Hindlimb muscle (tissue), 1 donor: ENCODE measurements at places on chromosomes 7 and 10.

- no peak for DNase-seq
Measured at GRCh38 chr7:26587536-26587935, 276.9 kb downstream of the SKAP2 start.

DNA sequence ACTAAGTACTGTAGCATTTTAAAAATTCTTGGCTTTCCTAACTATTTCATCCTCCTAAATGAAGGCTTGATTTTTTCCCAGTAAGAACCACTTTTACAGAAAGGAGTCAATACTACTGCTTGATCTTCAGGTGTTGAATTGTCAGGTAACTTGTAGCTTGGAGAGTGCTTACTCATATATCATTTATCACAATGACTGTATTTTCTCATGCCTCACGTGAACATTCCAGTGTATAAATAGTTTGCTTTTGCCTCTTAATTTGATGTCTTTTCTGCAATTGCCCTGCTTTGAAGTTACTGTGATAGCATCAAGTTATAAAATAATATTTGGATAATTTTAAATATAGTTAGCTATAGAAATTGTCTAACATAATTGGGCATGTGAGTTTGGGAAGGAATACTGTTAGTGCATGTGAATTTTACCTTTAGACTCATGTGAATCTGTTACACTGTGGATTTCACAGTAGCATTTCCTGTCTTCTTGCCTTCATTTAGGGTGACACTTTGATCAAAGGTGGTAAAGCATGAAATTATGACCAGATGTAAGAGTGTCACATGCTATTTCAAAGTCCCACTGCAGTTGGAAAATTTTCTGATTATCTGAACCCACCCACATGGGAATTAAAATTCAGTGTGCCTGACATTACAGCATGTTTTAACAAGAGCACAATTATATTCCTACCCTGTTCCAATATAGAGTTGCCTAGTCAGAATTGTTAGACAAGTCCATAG is 962.8 kb downstream of the DNAJB9 start:
- DNase-seq, result no peak

DNA sequence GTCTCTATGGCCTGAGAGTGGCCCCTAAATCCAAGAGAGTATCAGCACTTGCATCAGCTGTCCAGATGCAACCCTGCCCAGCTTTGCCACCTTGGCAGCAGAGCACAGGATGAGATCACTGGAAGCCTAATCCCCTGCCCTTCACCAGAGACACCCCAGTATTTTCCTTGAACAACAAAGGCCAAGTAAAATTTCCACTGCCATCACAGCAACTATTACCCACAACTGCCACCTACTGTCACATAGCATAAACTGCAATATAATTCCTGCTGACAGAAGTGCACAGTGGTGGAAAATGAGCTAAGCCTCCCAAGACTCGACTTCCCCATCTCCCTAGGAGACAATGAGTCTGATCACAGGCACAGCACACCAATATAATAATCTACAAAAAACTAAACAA is 462.8 kb upstream of the ZWINT start:
- no peak for DNase-seq

GRCh38 chr10:76885816-76886215 is 751.8 kb downstream of the KCNMA1 start:
- no peak for DNase-seq

DNA sequence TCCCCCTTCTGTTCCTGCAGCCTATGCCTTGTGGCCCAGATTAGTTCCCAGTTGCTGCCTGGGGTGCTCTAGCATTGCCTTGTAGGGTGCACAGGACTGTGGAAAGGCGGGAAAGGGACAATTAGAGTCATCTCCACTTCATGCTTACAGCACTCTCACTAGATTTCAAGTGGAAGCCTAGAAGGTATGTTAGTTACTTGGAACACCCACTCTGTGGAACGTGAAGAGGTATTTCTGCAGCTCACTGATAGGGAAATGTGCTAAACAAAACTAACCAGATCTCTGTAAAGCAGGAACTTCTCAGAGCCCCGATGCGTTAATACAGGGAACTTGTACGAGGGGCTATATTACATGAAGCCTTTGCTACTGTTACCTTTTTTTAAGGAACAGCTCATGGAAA is 19.4 kb downstream of the STMP1 start:
- no peak for DNase-seq

- no peak for DNase-seq
Measured at GRCh38 chr10:8158193-8159071, 103.9 kb downstream of the GATA3 start.

DNA sequence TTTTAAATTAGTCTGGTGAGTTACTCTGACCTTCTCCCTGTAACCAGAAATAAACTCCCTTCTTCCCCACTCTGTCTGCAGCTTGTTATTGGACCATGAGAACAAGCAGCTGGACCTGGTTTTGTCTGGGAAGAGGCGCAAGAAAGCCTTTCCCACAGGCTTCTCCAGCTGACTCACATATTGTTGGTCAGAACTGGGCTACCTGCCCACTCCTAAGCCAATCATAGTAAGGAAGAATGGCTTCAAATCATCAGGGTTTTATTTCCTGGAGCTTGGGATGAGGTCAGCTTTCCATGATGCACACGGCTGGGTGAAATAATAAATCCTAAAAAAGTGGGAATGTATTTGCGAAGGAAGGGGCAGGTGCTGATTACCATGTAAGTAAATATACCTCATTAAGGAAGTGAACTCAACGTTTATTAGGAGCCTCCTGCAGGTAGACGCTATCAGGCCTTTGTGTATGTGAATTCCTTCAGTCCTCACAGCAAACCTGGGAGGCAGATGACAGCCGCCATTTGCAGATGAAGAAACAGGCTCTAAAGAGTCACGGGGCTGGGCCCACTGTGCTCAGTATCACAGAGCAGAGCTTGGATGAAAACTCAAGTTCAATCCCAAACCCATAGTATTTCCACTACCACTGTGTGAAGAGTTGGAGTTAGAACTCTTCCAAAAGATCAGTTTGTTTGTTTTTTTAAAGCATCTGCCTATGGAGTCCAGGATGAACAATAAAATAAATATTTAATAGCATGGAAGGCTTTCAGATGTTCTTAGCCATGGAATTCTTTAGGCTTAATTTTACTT is 32.8 kb downstream of the IL15RA start:
- DNase-seq, result peak; percentile 97

GRCh38 chr10:43376828-43377423 is 5.5 kb downstream of the FXYD4 start:
- DNase-seq, result no peak

DNA sequence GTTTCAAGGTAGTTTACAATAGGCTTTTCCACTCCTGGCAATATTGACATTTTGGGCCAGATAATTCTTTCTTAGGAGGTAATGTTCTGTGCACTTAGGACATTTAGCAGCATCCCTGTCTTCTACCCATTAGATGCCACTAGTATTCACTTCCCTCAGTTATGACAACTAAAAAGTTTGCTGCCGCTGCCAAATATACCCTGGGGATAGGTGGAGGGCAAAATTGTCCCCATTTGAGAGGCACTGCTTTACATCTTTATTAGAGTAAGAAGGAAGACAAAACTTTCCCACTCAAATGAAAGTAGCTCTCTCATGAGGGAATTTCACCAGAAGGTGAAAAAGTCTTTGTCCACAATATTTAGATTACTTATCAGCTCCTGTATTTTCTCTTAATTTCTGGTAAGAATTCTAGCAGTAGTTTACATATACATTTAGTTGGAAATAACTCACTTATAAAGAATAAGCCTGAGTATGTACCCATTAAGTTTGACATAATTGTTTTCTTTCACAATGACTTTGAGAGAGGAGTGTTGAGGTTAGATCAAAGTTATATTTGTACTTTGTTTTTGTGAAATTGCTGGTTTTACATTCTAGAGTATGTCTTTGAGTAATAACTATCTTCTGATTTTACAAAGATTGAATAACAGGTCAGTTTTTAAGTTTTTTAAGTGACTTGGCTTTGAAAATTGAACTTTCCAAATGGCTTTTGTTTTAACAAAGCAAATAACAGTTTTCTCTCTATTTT is 46.0 kb downstream of the HELLS start:
- no peak for DNase-seq

- DNase-seq, result no peak
Measured at GRCh38 chr7:43764039-43764761, 5.7 kb downstream of the BLVRA start.

GRCh38 chr10:32600317-32600716 is 154.4 kb downstream of the CCDC7 start:
- no peak for DNase-seq

DNA sequence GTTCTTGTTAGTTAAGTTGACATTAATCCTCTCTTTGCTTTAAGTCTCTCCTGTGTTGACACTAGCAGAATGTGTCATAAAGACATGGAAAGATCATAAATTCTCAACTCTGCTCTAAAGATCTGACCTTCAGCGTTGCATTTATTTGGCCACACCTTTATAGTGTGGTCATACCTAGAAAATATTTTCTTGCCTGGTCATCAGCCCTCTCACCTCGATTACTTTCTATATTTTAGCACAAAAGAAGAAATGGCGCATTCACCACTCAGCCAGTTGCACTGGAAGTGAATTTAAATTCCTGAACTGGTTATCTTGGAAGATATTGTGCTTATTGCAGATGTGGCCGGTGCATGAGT is 96.7 kb upstream of the PDCD4 start:
- DNase-seq, result no peak

DNA sequence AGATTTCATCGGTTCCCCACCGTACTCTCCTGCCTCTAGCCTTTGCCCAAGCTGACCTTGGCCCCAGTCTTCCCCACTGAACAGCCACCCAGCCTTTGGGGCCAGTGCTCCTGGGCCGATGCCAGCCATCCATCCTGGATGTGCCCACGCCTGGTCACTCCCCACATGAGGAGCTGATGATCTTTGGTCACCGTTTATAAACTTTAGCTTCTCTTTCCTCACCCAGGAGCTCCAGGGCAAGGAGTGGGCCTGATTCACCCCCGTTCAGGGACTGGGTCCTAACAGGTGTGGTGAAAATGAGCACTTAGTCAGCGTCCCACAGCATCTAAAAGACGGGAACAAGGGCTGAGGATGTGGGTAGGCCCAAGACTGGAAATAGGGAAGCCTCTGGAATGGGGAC is 22.9 kb downstream of the GTF2IRD1 start:
- DNase-seq, result no peak

- DNase-seq, result no peak
Measured at GRCh38 chr10:62025901-62026879, 124.7 kb downstream of the ARID5B start.

- no peak for DNase-seq
Measured at GRCh38 chr7:45182856-45183710, 25.5 kb downstream of the RAMP3 start.

- DNase-seq, result no peak
Measured at GRCh38 chr10:24651923-24652322, 71.8 kb downstream of the ARHGAP21 start.

- no peak for DNase-seq
Measured at GRCh38 chr10:80596391-80597257, 58.9 kb downstream of the SH2D4B start.

DNA sequence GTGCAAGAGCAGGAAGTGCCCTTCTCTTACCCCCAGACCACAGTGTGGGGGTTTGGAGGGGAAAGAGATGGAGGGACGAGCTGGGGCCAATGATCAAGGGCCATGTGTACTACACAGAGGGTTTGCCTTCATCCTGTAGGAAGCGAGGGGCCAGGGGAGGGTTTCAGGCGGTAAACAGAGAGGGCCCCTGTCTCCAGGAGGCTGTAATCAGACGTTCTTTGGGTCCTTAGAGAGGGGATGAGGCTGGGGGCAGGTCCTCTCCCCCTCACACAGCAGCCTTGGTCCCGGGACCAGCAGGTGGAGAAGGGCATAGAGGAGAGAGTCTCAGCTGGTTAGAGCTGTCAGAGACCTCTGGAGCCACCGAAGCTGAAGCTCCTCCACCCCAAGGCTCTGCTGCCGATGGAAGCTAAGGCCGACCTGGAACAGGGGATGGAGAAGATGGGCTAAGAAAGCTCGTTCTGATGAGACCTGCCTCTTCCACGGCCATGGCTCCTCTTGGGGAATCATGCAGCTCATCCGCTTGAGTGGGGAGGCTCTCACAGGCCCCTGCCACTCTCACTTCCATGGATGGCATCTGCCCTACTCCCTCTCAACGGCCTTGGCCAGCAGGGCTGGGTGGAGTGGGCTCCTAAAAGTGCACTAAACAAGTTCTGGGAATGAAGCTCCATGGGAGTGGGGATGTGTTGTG is 3.5 kb downstream of the LOXL4 start:
- DNase-seq, result no peak

DNA sequence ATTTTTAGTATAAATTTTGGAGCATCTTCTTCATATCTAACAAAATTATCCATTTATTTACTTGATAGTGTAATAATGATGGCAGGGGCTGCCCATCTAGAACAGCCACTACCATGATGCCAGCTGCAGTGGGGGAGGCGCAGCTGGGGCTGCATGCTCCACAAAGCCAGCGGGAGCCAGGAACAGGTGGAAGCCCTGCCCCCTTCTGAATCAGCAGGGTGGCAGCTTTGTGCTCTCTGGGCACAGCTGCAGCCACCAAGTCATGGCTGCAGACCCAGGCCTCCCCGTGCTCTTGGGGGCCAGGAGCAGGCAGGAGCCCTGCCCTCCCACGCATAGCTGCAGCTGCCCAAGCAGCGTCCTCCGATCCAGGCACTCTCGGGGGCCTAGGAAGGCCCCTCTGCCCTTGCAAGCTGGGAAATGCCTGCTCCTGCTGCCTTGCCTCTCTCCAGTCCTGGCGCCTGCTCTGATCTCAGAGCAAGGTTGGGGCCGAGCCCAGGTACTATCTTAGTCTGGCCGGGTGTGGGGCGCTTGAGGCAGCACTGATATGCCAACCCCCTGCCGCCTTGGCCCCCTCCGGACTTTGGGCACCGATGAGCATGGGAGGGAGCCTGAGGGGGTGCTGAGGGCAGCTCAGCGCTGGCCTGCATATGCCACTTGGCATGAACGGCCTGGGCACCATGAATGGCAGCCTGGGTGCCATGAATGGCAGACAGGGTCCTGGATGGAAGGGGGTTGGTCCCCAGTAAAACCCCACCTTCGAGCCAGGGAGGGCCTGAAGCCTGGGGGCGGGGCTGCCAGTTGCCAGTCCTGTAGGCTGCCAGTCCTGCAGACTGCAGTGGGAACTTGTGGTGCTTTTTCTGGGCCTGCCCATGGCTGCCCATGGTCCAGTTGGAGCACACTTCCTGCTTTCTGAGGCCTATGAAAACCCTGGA is 1110.8 kb upstream of the POT1 start:
- no peak for DNase-seq

DNA sequence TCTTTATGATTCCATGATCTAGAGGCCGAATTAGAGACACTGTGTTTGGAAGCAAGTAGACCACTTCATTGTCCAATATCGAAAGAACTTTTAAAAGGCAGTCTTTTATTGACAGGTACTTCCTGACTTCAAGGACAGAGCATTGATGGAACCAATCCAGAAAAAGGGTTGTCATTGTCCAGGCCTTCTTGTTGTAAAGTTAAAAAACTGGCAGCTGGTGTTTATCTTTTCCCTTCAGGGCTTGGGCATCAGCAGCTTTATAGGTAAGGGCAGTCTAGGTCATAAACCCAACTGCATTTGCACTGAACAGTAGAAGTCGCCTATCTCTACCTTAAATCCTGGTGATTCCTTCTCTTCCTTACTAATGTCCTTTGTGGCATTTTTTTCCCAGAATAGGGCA is 95.6 kb downstream of the ST7 start:
- no peak for DNase-seq

- DNase-seq, result no peak
Measured at GRCh38 chr10:100982916-100983830, 4.1 kb downstream of the MRPL43 start.
